ENCODE measurements at places on chromosomes 12 and 14.

DNA sequence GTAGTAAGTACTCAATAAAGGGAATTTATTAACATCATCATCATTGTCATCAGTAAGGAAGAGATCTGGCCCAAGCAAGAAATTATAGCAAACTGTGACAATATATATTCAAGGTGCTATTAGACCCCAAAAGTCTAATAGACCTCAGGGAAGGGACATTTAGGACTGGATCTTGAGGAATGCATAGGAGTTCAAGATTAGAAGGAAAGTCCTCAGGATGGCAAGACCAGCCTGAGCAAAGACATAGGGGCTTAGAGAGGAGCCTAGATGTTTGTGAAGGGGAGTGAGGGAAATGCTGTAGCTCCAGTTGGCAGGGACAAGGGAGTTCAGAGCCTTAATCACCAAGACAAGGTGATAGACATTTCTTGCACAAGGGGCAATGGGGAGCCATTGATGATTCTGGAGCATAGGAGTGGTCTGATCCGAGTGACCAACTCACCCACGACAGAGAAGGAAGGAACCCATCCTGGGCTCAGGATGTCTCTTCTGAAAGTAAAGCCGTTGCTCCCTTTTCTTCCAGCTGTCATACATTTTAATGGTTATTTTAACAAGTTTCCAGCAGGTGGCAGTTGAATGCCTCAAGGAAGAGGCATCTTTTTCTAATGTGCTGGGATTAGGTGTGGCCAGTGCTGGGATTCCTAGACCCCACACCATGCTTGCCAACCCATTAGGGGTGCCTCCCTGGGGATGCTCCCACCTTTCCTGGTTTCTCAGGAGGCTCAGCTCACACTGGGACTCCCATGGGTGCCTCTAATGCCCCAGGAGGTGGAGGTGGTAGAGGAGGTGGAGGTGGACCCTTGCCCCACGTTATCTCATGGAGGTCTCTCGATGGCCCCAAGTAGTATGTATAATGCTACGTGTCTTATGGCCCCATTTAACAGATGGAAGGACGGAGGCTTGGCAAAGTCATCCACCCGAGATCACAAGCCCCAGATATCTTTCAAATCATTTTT, 37.8 kb downstream of the PHETA1 start:
- peak; percentile 67 for DNase-seq

GRCh38 chr12:6367969-6368892, 7.1 kb downstream of the SCNN1A start:
- no peak for DNase-seq

- no peak for DNase-seq
Measured at GRCh38 chr12:120941846-120942405, 36.4 kb upstream of the HNF1A start.

GRCh38 chr12:117124421-117125271, 25.4 kb upstream of the TESC start:
- no peak for DNase-seq

GRCh38 chr12:48934312-48934706, 9.0 kb upstream of the FKBP11 start:
- no peak for DNase-seq

DNA sequence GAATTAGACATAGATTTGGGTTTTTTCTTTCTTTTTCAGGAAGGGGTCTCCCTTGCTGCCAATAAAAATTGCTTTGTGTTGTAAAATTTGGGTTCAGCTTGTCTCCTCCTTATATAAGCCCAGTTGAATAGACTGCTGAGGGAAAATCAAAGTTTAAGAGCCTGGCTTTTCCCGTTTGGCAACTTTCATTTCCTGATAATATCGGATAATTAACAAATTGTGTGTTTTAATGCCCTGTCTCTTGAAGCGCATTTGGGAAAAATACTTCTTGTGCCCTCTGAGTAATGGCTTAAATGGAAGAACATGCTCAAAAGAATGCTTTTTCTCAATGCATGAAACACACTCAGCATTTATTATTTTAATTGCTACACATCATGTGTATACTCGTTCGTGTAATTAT, 198.0 kb upstream of the DCN start:
- DNase-seq = no peak

DNA sequence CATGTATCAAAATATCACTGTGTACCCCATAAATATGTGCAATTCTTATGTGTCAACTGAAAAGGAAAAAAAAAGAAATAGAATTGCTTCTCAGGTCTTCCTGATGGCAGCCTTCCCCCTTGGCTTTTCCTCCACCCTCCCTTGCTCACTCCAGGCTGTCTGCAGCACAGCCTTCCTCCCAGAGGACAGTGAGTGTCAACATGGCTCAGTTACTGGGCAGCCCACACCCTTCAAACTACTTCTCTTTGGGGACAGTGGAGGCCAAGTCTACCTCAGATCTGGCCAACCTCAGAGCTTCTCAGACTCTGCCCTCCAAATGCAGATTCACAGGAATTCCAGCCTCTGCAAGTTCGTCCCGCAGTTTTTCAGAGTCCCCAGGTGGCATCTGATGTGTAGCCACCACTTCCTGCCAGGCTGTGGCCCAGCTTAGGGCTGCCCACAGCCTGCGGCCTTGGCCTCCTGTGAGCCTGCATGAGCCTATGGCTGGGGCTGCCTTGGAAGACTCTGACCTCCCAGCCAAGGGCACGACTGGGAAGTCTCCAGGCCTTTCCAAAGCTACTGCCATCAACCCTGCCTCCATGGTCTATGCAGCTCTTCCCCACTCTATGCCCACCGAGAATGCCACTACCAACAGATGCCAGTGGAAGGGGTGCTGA, 148.0 kb upstream of the PWP1 start:
- no peak for DNase-seq

GRCh38 chr12:91327131-91327530, 144.5 kb upstream of the DCN start:
- no peak for DNase-seq

DNA sequence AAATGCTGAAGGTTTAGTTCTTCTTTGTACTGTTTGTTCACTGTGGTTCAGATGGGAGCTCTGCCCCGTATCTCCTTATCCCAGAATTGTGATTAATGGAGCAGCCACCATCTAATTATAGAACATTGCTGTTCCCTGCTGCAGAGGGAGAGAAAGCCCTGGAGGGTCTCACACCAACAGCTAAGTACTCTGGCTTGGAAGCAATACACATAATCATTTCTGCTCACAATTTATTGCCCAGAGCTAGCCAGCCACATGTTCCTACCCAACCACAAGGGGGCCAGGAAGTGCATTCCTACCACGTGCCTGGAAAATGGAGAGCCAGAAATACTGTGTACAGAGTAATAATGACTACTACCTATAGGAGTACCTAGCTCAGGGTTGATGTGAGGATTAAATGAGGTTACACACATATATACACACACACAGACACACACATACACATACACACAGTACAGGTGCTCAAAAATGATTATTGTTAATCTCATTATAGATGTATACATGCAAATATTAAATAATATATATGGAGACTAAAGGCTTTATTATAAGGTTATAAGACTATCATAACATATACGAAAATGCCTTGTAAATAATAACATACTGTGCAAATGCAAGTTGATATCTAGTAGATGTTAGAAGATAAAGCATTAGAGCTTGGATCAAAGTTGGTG, 22.3 kb downstream of the MSRB3 start:
- peak; percentile 31 for DNase-seq

DNA sequence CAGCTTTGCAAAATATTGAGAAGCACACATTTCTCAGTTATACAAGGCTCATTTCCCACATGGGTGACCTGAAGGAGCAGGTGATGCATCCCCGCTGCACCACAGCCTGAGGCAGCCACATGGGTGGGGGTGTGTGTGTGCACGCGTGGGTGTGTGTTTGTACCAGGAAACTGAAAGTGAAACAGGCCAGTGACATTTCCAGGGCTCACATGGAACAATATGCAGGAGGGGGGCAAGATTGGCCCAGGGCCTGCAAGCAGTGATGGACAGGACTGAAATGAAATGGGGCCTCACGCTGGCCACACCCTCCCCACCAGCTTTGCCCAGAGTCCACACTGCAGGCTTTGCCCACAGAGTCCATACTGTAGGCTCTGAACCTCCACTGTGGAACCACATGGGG, 154.2 kb upstream of the PARP11 start:
- no peak for DNase-seq

- no peak for DNase-seq
Measured at GRCh38 chr12:53645165-53645564, 19.0 kb upstream of the ATF7 start.

GRCh38 chr12:11580125-11580751, 69.2 kb upstream of the ETV6 start:
- DNase-seq = peak; percentile 71

- DNase-seq = no peak
Measured at GRCh38 chr12:53726341-53726740, 911 bp downstream of the CALCOCO1 start.

DNA sequence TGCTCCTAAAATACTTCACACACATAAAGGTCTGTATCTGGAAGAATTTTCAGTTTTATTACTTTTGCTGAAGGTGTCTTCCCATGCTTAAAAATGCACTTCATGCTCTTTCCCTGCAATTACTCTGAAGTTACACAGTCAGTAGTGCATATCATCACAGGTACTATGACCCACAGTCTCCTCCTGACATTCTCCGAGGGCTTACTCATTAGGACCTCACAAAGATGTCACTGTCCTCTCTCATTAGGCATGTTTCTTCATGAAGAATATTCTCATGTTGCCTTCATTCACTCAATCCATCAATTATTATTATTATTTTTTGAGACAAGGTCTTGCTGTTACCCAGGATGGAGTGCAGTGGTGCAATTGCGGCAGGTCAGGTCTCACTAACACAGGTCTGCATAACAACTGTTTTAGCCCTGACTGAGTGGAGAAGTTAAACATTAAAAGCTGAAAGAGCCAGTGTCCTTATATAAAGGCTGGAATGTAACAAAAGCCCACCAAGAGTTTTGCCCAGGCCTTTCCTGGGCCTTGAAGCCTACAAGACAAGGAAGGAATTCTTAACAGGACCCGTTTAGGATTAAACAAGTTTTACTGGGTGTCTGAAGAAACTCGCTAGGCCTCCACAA, 119.5 kb upstream of the WSCD2 start:
- DNase-seq = no peak

DNA sequence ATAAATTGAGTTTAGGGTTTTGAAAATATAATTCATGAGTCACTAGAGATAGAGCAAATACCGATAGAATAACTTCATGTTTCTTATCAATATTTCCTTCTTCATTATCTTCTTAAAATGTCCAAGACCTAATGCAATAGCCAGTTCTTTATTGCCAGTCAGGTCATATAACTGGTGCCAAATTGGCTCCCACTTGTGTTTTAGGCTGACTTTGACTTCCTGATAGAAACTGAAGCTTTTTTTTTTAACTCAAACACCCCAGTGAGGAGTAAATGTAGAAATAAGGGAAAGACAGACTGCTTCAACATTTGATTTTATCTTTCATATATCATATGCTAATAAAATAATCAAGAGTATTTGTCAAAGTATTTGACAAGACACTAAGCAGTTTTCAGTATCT, 80.7 kb downstream of the ARMH4 start:
- DNase-seq = no peak

GRCh38 chr12:2003676-2004112, 563 bp downstream of the DCP1B start:
- DNase-seq = no peak

DNA sequence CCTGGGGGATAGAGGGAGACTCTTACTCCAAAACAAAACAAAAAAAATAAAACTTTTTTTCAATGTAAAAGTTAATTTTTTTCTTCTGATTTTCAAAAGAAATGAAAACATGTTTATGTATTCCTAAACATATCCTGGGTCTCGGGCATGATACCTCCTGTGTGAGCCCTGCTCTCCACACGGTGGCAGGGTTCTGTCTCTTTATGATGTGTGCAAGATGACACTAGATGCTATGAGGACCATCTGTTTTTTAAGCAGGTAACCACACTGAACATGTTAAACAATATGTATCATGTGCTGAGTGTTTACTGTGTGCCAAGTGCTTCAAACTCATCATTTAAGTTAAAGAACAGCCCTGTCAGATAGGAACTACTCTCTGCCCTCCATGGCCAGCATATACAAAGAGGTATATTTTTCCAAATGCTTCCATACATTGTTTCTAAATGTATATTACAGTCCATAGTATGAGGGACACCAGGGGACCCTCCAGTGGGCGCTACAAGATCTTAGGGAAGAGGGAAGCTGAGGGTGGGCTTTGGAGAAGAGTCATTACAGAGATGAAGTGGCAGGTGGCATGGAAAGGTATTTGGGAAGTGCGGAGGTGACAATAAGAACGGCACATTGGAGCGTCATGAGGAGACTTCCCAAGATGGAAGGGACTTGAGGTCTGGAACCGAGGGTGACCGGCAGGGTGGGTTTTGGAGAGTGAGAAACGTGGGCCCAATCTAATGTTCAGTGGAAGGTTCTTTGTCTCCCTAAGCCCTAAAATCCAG, 28.5 kb downstream of the FOS start:
- DNase-seq = peak; percentile 57

DNA sequence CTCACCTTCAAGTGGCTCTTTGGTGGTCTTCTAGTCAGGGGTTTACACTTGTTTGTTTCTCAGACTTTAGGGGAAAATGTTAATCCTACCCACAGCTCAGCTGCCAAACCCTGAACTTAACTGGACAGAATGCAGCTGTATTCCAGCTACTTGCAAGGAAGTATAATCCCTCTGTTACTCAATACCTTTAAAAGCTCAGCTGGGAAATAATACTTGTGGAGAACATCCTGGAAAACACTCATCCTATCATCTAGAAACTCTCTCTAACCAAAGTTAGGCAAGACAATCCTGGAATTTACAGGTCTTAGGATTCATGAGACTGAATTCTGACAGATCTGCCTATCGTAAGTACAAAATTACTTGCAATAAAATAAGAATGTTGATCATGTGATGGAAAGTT, 404.1 kb downstream of the ADAMTS20 start:
- no peak for DNase-seq

DNA sequence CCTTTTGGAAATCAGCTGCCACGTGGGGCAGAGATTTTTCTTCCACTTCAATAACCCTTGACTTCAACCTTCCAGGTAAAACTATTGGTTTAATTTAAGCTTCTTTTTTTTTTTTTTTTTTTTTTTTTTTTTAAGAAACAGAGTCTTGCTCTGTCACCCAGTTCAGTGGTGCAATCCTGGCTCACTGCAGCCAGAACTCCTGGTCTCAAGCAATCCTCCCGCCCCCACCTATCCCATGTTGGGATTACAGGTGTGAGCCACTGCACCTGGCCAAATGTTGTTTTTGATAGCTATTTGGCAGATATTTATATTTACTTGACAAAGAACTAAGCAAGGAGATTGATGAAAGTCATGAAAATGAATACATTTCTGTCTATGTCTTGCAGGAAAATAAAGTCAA, 65.1 kb downstream of the SINHCAF start:
- DNase-seq = no peak

DNA sequence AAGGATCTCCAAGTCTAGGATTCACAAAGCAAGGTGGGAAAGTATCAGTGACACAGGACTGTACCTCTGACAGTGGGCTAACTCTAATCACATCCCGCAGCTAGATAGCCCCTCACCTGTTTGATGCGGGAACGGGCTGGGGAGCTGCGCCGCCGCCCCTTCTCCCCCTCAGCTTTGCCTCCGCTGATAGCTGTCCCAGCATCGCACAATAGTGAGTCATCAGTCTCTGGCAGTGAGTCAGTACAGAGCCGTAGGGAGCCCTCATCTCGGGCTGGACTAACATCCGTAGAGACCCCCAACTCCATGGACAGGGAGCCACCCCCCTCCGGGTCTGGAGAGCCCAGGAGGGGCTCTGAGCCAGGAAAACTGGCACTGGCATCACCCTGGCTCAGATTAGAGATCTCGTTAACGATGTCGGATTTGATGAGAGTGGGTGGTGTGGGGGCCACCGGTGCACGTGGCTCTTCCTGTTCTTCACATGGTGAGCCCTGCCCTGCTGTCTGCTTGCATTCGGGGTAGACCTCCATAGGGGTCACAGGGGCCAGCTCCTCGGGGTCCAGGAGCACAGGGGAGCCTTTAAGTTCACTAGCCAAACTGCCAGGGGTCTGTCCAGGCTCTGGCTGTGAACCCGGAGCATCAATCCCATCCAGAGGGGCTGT, 10.9 kb downstream of the KMT2D start:
- DNase-seq = peak; percentile 83

Data from urothelium cell line (cell line).